ENCODE measurements at places on chromosomes 1 and 21. TPM values are rescaled to one million over a fixed set of nuclear protein-coding genes. Genes with fewer than 3 reads are reported as not detected.

- no peak for DNase-seq
Measured at GRCh38 chr1:109963864-109964263, 20.7 kb upstream of the AHCYL1 start.

DNA sequence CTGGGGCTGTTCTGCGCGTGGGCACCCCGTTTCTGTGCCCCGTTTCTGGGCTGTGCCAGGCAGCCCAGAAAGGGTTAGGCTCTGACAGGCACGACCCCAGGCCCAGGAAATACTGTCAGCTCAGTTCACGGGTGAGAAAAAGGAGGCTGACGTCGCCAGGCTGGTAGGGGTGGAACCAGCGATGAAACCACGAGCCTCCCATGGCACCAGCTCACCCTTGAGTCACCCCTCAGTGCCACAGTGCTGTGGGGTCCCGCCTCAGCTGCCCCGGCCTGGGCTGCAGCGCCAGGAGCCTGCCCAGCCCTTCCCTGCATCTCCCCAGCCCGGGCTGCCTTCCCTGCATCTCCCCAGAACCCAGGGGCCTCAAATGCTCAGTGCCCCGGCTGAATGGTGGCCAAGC is 11.5 kb downstream of the MEGF6 start:
- no peak for DNase-seq

DNA sequence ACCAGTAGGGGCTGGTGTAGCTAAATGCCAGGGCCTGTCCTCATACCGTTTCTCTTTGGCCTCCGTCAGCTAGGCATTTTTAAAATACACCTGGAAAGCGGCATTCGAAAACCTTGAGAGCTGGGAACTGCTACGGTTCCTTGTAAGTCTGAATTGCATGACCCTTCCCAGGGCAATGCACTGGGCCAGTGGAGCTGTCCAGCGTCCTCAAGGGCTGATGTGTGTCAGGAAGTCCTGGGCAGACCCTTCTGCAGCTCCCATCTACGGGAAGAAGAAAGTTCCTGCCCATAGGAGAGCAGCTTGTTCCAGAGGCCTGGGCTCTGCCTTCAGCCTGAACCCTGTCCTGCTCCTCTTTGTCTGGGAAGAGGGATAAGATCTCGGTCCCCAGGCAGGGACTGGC is 34.1 kb downstream of the UBASH3A start:
- DNase-seq: no peak

GRCh38 chr1:38941527-38942019 is at the start of gene RHBDL2:
Gene RHBDL2, minus strand, starts transcription at chr1:38941830. Its CDS starts 22,618 bp downstream, at chr1:38919212.
- DNase-seq: no peak

DNA sequence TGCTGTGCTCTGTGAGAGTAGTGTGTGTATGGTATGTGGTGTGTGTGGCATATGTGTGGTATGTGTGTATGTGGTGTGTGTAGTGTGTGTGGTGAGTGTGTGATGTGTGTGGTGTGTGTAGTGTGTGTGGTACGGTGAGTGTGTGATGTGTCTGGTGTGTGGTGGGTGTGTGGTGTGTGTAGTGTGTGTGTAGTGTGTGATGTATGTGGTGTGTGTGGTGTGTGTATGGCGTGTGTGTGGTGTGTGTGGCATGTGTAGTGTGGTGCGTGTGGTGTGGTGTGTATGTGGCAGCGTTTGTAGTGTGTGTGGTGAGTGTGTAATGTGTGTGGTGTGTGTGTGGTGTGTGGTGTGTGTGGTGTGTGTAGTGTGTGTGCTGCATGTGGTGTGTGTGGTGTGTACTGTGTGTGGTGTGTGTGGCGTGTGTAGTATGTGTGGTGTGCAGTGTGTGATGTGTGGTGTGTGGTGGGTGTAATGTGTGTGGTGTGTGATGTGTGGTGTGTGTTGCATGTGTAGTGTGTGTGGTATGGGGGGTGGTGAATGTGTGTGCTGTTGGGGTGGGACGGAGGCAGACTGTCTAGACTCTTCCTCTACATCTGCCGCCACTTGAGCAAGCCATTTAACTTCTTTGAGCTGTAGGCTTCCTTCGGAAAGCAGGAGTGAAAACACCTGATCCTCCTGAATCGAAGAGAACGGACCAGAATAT is 33.5 kb downstream of the GPA33 start:
- no peak for DNase-seq

DNA sequence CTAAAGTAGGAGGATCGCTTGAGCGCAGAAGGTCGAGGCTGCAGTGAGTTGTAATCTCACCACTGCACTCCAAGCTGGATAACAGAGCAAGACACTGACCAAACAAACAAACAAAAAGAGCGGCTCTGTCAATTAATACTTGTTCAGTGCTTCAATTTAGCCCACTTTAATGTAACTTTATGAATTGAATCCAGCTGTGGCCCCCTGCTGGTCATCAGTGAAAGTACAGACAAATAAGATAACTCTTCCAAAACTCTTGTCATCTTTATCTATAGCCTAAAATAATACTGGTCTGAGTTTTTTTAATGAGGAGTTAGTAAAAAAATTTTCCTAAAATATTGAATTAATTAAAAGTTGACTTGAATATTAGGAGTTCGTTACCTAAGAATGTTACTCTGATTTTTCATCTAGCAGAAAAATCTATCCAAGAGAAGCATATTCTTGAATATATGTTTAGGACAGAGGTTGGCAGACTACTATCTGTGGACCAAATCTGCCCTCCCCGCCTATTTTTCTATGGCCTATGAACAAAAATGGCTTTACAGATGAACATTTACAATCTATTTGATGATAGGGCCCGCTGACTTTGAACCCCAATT is 26.1 kb downstream of the ATP5PF start:
- no peak for DNase-seq

OR2L5 gene
- not detected for total RNA-seq

PBX1 gene
- total RNA-seq: 87.2 TPM

ANP32E gene
- total RNA-seq: 17.9 TPM

ANGPTL7 gene
- 0.42 TPM for total RNA-seq

OR6Y1 gene
- not detected for total RNA-seq

Measured in mesenteric fat pad (tissue), 1 donor.